ENCODE measurements at places on chromosomes 13 and 19.
A peak's percentile ranks its signal among the peaks of the same experiment; 100 is the strongest.

DNA sequence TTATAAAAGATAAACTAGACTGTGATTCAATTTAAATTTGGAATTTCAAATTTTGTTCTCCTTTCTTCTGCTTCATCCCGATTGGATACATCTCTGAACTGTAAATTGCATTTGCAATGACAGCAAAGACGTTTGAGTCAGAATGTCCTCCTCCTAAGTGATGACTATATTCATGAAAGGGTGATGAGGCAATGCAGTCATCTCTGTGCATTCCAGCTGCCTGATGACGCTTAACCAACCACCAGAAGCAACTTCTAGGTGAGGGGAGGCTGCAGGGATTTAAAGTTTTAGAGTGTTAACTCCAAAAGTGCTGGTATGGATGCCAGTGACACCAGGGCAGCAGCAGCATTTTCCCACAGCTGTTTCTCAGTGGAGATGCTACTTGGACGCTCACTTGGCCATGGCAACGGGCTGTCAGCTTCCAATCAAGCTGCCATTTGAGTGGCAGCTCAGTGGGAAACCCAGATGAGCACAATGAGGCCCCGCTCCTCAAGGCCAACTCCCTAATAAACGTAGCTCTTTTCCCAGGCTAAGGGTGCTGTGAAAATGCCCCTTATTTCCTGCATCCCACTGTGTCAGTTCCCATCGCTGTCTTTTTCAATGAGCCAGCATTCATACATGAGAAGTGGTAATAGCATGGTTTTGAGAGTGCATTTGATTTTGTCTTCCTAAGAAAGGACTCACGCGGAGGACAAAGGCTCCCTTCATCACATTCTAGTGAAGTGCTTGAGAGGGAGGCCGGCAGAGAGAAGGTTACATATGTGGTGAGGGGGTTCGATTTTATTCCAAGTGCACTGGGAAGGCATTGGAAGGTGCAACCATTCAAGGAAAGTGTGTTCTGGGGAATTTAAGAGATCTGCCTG, 45.2 kb upstream of the AMER2 start:
- DNase-seq, result no peak

GRCh38 chr19:21883516-21883915, 47.5 kb upstream of the ZNF43 start:
- DNase-seq, result no peak

DNA sequence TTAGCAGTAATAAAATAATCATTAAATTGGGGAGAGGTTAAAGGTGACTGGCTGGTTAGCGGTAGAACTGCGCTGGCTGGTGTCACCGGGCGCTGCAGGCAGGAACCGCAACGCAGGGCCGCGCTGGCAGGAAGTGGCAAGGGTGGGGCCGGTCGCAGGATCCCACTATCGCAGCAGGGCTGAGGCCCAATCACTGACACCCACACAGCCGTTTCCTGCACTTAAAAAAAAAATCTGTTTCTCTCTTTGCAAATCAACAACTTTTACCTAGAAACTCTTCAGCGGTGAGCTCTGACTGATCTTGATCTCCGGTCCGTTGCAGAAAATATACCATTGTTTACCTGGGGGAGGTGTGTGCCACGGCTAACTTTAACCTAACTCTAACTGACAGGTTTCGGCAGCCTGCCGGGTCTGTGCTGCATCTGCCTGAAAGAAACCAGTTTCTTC, 46.9 kb downstream of the KLF2 start:
- DNase-seq, result no peak

- peak; percentile 62 for DNase-seq
Measured at GRCh38 chr13:93727211-93728141, 500.9 kb downstream of the GPC6 start.

DNA sequence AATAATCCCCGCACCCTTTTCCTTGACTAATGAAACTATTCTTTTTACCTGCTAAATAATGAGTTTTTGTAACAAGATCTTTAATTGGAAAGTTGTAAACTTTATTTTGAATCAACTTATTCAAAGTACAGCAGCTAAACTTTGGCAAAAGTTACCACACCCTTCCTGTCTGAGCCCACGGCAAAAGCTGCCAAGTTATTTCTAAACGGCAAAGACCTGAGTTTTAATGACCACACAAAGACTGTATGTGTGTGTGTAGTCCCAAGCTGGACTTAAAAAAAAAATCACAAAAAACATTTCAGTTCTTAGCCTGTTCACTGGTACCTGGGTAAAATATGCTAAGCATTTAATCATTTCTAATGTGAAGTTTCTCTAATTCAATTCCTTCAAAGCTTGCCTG, 60.7 kb downstream of the ZAR1L start:
- no peak for DNase-seq

DNA sequence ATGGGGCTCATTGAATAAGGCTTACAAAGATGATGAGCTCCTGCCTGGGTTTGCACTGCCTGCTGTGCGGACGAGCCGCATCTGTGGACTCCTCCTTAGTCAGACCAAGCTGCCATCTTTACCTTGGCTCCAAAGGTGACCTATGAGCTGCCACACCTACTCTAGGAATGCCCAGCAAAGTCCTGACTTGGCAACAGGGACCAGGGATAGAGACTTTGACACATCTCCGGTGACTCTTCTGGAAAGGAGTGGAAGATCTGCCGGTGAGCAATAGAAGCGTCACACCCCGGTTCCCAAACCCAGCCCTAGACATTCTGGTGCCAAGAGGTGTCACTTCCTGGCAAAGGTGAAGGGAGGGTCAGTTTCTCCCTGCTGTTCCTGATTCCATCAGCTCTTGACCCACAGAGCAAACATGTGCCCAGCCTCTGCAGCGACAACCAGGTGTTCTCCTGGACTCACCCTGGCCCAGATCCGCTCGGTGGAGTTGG, 50.2 kb upstream of the GTF3A start:
- DNase-seq, result no peak

- DNase-seq, result no peak
Measured at GRCh38 chr13:71621174-71622124, 245.6 kb downstream of the DACH1 start.

- no peak for DNase-seq
Measured at GRCh38 chr19:8161135-8161646, 11.8 kb upstream of the FBN3 start.

- DNase-seq, result no peak
Measured at GRCh38 chr13:44331912-44332851, 41.4 kb upstream of the SERP2 start.

- no peak for DNase-seq
Measured at GRCh38 chr13:88459331-88459730, 788.2 kb downstream of the SLITRK5 start.

DNA sequence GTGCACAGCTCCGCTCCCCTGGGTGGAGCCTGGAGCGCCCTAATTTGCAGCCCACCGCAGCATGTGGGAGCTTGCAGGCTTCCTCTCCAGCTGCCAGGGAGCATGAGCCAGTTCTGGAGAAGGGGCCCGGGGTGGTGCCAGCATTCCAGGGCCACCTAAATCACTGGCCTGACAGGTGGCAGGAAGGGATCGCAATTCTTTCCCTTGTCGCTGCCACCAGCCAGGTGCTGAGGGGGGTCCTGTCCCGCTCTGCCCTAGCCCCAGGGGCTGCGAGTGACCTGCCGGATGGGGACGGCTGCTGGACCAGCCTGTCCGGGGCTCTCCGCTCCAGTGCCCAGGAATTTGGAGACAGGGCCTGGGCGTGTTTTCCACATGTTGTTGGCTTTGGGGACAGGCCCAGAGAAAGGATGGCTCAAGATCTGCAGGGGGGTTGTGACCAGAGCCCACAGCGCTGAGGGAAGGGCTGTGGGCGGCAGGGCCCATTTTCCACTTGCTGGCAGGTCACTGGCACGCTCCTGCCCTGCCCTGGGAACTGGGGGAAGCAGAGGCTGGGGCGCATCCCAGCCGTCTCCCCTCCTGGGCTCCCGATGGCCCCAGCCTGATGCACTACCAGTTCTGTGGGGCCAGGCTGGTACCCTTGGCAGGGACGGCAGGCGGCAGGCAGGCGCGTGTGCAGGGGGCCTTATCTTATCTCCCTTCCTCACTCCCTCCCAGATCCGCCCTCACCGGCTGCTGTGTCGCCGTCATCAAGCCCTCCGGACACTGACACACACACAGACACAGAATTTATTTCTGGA, 9.5 kb downstream of the NDUFA11 start:
- DNase-seq, result no peak

GRCh38 chr13:25432691-25433090, 60.9 kb downstream of the ATP8A2 start:
- DNase-seq, result no peak

DNA sequence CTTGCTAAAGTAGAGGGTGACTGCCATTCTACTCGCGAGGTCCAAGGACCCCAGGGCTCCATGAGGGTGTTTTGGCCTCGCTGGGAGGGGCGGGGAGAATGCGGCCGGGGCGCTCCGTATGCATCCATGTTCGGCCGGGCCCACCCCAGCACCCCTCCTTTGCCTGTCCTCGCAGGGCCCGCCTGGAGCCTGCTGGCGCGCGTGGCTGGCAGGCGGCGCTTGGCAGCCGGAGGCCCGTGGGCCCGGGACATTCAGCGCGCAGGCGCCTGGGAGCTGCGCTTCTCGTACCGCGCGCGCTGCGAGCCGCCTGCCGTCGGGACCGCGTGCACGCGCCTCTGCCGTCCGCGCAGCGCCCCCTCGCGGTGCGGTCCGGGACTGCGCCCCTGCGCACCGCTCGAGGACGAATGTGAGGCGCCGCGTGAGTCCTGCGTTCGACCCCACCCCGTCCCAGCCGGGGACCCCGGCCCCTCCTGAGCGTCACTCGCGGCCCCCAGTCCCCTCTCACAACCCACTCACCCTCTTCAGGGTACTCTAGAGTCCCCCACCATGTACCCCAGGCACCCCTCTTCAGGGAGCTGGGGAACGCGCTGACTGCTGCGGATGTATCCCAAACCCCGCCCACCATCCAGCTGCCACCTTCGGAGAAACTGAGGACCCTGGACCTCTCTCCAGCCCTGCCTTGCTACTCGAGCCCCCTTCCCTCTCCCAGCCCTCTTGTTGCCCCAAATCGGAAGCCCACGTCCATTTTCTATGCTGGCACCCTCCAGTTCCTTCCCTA, 4.1 kb downstream of the DLL3 start:
- no peak for DNase-seq

GRCh38 chr13:25827831-25828465, 223.9 kb downstream of the SHISA2 start:
- no peak for DNase-seq

DNA sequence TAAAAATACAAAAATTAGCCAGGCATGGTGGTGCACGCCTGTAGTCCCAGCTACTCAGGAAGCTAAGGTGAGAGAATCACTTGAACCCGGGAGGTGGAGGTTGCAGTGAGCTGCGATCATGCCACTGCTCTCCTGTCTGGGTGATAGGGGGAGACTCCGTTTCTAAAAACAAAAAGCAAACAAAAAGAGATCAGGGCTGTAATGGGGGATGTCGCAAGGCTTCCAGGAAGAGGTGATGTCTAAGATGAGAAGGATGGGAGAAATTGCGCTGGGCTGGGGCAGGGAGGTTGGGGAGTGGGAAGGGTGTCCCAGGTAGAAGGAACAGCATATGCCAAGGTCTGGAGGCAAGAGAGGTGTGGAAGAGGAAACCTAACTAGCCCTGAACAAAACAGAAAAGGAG, 36.1 kb downstream of the PTPRS start:
- DNase-seq, result no peak

GRCh38 chr13:21109168-21109567, 47.8 kb upstream of the LATS2 start:
- no peak for DNase-seq

- DNase-seq, result no peak
Measured at GRCh38 chr13:78977311-78977710, 318.4 kb upstream of the OBI1 start.

GRCh38 chr13:24741016-24741662, 22.8 kb upstream of the RNF17 start:
- no peak for DNase-seq

GRCh38 chr19:17755977-17756670, 4.8 kb downstream of the FCHO1 start:
- DNase-seq, result no peak

GRCh38 chr13:114049026-114049425, 75.2 kb upstream of the C13orf46 start:
- DNase-seq, result no peak

DNA sequence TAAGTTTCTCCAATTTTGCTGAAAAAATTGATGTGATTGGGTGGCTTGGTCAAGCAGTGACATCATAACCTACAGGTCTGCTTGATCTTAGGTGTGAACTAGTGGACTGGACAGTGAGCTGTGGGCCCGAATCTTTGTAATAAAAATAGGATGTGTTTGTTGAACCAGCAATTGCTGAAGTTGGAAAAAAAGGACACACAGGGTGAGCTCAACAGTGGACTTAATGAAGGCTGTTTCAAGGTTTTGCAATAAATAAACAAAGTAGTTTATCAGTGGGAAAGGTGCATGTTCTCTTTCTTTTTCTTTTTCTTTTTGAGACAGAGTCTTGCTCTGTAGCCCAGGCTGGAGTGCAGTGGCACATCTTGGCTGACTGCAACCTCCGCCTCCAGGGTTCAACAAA, 30.3 kb upstream of the ZNF726 start:
- no peak for DNase-seq

DNA sequence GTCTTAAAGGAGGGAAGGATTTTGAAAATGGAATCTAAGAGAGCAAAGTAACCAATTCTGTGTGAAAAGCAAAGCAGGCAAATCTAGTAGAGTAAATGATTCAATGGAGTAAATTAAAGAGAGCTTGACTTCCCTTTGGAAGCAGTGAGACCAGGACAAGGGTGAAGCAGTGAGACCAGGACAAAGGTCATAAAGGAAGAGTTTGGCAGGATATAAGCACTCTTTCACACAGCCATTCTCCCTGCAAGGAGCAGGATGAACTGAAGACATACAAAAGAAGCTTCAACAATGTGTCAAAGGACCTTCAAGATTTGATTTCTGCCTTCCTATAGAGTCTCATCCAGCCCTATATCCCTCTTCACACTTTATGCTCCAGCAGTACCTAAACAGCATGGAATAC, 123.8 kb downstream of the ENOX1 start:
- DNase-seq, result no peak

GRCh38 chr13:112961457-112962369, 7.3 kb upstream of the MCF2L start:
- DNase-seq, result no peak

- DNase-seq, result no peak
Measured at GRCh38 chr19:13102666-13103580, at the start of gene LYL1. TSS of gene LYL1 (minus strand) at chr19:13102858. CDS start at chr19:13101171, 1,687 bp downstream.

DNA sequence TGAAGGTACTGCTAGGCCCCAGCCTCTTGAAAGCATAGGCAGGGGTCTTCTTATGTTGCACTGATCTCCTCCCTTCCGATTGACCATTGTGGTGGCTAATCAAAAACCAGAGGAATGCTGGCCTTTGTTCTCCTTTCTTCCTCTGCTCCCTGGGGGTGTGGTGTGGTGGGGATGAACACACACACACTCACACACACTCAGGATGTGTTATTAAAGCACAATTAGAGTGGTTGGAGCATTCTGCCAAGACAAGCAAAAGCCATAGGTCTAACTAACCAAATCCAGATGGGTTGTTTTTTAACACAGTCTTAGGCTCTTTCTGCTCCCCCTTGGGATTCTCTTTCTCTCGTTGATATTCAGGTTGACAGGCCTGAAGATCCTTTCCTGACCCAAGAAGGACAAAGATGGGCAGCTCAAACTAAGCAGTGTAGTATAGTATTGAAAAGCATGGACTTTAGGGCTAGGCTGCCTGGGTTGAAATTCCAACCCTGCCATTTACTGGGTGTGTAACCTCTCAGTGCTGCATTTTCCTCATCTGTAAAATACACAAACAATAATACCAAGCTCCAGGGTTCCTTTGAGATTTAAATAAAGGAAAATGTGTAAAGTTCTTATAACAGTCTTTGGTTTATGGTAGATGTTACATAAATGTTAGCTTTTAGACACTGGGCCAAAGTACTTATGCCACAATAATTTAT, 25.5 kb upstream of the DGKH start:
- DNase-seq, result no peak

- DNase-seq, result no peak
Measured at GRCh38 chr19:18153556-18154134, 682 bp downstream of the PIK3R2 start.

- no peak for DNase-seq
Measured at GRCh38 chr19:29489172-29489951, 36.4 kb upstream of the VSTM2B start.

Measured in AG09309 (cell line).